Activated T-cell treated with anti-CD3 and anti-CD28 coated beads, Interleukin-2, amount 50 U/mL, for 1 hour (primary cell): ENCODE measurements at places on chromosomes 3 and 15.

DNA sequence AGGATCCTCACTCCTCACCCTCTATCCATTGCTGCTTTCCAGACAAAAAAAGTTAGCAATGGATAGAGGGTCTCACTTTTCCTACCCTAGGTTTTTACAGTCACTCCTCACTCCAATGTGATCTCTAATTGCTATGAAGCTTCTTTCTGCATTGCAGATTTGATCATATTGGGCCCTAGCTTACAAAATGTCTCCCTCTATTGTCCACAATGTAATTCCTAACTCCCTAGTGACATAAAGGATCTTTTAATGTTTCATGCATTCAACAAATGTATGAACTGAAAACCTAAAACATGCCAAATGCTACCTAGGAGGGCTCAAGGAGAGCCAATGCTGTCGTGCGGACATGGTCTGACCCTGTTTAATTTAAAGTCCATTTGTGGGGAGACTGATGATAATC is 234.8 kb downstream of the CADM2 start:
- no peak for DNase-seq

- DNase-seq: no peak
These were observed 17.9 kb downstream of the PAK6 start for GRCh38 chr15:40256638-40257235.

GRCh38 chr3:152193673-152194267 is 75.0 kb upstream of the MBNL1 start:
- DNase-seq: no peak

DNA sequence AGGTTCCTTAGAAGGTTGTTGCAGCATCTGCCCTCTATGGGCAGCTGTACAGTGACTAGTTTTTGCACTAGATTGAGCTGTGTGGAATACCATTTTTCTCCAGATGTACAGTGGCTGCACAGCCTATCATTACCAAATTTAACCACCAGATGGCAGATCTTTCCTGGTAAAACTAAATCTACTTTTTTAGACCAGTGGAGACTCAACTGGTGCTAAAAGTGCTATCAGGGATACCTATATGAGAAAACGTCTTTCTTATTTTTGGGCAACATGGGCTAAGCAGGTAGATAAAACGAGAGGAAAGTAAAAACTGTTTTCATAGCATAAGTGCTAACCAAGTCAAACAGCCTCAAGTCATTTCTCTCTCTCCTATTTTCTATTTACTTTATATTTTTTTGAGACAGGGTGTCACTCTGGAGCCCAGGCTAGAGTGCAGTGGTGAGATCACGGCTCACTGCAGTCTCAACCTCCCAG is 21.2 kb downstream of the IGSF10 start:
- no peak for DNase-seq

DNA sequence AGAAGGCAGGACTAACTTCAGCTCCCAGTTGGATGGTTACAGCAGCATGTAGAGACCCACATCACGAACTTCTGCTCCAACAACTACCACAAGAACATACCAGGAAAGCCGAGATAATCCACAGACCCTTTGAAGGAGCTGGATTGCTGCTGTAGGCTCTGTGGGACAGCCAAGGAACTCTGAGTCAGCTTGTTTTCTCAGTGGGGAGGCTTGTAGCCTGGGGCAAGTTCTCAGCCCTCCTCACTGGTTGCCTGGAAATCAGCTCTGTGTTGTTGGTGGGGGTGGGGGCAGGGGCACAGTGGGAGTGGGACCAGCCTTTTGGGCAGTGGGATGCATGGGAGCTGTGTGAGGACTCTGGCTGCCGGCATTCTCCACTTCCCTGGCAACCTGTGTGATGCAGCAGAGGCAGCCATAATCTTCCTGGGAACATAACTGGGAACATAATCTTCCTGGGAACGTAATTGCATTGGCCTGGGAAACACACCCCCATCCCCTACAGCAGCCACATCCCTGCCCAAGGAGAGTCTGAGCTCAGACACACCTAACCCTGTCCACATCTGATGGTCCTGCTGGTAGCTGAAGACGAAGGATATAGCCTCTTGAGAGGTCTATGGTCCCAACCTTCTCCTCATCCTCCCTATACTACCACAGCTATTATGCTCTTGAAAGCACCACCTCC is 153.1 kb downstream of the PEAK1 start:
- no peak for DNase-seq

DNA sequence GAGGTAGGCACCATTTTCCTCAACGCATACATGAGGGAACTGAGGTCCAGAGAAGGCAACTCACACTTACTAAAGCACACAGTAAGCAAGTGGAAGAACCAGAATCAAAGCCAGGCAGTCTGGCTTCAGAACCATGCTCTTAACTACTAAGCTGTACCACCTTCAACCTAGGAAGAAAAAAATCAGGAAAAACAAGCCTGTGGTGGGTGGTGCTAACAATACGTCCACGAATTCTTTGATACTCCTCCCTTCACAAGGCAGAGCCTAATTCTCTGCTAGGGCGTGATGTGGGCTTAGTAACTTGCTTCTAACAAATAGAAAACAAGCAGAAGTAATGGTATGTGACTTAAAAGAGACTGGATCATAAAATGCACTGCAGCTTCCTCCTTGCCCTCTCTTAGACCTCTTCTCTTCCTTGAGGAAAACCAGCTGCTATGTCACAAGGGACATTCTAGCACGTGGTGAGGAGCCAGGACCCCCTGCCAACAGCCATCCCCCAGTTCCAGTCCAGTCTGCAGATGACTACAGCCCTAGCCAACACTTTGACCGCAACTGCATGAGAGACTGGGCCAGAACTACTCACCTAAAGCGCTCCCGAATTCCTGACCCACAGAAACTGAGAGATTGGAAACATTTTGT is 36.9 kb downstream of the HACD2 start:
- DNase-seq: no peak

DNA sequence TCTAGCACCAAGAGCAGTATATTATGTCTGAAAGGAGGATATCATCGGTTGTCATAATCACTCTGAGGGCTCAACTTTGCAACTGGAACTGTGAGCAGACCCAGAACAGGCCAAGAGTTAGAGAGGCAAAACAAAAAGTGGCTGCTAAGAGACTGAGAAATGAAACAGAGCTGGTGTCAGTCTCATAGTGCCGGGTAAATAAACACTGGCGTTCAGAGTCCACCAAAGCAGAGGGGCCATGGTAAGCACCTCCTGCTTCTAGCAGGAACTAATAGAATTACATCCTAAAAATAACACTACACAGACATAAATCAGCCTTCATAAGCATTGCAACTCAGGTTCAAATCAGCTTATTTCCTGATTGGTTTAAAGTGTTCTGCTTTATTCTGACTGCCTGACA is 10.3 kb upstream of the IL12A start:
- no peak for DNase-seq

DNA sequence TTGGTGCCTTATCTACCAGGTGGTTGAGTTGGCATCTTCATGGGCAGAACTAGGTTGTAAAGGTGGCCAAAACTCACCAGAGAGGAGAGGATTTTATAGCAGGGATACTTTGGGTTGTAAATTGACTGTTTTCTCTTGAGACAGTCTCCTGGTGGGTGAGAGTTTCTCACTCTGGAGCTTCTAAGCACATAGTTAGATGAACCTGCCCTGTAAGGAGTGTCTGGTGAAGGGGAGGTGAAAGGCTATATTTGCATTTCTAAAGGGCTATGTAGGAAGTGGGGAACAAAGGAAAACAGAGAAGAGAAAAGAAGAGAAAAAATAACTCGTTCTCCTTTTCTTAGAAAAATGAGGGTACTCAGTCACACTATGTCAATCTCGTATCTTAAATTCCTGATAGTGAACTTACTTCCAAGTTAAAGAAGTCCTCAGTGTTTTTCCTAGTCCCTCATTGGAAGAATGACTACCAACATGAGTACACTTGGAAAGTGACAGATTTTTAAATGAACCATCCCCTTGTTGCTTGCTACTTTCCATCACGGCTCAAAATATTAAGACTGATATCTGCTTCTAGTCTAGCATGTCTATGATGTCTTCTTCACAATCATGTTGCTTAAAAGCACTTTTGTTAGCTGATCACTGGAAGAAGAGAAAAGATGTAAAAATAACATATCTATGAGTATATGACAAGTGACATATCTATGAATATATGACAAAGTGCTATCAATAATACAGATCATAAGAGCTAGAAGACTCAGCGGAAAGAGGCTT is 113.8 kb upstream of the P2RY1 start:
- no peak for DNase-seq
